ENCODE measurements at places on chromosomes 4 and X. TPM values are rescaled to one million over a fixed set of nuclear protein-coding genes. Genes with fewer than 3 reads are reported as not detected.

GRCh38 chr4:98148856-98149255 lies 5.6 kb upstream of the STPG2 start:
- DNase-seq: no peak

DNA sequence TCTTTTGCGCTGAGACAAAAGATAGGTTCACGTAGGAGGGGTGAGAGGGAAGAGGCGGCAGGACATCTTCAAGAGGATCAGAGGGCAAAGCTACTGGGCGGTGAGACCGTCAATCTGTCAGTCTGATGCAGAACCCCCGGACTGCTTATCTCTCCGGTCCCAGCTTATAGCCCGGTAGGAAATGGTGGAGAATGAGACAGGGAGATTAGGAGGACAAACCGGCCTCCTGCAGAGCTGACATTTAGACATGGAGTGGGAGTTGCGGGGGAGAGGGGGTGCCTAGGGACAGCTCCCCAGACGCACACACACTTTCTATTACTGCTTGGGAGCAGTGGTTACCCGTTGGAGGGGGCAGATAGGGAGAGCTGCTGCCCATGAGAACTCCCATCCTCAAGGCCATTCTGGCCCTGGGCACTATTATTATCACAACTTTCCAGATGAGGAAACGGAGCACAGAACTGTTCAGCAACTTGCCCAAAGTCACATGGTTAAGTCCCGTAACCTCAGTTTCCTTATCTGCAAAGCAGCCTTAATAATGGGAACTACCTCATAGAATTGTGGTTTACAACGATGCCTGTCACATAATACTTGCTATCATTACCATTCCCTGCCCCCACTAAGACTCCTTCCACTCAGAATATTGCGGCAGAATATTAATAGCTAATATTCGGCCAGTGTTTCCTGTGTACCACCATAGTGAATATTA lies 1.1 kb upstream of the HDAC6 start:
- DNase-seq: no peak

GRCh38 chrX:110966839-110967238 lies 129.2 kb upstream of the PAK3 start:
- no peak for DNase-seq

- DNase-seq: no peak
Measured at GRCh38 chrX:113260474-113260873, 419.8 kb upstream of the AMOT start.

DNA sequence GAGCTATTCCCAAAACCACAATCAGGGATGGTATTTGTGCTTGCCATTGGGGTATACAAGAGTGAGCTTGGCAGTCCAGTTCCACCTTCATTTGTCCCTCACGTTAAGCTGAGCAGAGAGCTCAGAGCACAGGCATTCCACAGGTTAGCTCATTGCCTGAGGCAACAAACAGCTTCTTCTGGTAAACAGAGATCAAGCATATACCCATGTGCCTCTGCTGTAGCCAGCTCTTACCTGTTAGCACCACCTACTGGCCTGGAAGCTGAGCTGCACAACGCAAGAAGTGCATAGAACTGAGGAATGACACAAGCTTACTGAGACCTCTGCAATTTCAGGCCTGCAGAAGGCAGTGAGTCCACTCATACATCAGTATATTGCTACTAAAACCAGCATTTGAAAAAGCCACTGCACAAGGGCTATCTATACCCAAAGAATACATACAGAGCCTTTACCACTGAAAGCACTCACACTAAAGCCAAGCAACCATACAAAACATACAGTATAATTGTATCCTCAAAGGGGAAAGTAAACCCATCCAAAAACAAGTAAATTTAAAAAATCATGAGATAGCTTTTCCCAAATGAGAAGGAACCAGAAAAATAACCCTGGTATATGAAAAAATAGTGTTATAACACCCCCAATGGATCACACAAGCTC lies 258.3 kb upstream of the GABRA2 start:
- DNase-seq: no peak

DNA sequence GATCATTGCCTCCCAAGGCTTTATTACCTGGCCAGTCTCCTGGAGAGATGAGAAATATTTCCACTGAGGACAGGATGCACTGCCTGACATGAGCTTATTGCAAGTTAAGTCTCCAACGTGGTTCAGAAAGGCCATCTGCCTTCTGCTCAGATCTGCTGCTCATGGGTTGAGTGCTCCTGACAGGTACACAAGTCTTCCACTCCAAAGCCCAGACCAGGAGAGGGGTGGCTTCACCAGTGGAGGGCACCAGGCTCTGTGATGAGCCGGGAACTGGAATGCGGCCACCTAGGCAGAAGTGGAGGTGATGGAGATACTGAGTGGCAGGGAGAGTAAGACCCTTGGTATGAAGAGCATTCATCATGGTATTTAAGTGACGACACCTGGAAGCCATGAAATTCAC lies 79.5 kb upstream of the IRF2 start:
- DNase-seq: no peak

- no peak for DNase-seq
Measured at GRCh38 chrX:19827088-19827487, 60.3 kb downstream of the SH3KBP1 start.

Gene MND1
- polyA plus RNA-seq: 3.5 TPM

Gene DACH2
- 1.6 TPM for polyA plus RNA-seq

DNA sequence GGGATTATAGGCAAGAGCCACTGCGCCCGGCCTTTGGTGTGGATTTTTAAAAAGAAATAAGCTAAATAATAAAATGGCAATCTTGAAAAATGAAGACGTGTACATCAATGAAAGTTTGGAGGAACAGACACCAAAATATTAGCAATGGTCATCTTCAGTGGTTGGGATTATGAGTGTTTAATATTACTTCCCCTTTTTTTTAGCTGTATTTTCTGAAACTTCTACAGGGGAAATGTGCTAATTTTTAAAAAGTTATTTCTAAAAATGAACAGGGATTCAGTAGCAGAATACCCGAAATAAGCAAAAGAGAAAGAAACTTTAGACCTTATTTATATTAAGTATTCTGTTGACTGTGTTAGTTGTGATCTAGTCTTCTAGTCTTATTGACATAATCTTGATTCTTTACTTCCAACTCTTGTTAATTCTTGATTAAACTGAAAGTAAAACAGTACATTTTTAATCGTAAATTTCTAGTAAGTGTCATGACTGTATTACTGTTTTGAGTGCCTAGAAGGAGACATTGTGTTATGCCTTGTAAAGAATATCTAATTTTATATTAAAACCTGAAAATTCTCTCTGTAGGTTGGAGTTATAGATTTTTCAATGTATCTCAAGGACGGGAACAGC lies 51.3 kb downstream of the RUFY3 start:
- DNase-seq: no peak

Gene CENPI
- polyA plus RNA-seq: 4.8 TPM

- DNase-seq: peak; percentile 7
Measured at GRCh38 chr4:156638925-156639605, 332.5 kb downstream of the PDGFC start.

Gene FHIP1A
- 15.5 TPM for polyA plus RNA-seq

Gene SEC31A
- 161 TPM for polyA plus RNA-seq

Gene CFAP99
- polyA plus RNA-seq: not detected

DNA sequence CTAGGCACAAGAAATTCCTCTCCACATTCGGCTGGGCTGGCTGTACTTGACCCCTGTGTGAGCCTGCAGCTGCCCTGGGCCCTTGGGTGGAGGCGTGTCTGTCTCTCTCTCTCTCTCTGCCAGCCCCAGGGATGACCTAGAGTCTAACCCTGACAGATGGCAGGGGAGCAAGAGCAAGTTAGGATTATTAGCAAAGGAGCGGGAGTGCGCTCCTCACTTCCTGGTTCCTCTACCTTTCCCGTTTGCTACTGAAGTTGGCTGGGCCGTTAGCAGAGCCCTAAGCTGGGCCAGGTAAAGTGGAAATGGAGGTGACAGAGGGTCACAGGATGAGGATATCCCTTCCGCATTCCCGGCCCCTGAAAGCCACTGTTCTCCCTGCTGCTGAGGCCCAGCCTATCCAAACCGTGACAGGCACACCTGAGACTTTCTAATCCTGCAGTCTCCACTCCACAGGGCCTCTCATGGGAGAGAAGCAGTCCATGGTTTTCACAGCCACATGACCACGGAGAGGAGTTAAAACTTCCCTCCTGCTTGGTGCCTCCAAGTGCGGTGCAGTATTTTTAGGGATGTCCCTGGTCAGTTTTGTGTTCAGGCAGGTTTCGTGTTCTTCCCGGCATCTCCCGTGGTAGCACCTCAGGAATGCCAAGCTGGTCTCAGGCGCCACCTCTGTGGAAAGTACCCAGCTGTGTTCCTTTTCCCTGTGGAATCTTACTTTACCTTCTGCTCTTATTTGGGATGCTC lies 79.3 kb downstream of the CLDN22 start:
- DNase-seq: no peak

Gene GYPA
- polyA plus RNA-seq: 4.3 TPM

DNA sequence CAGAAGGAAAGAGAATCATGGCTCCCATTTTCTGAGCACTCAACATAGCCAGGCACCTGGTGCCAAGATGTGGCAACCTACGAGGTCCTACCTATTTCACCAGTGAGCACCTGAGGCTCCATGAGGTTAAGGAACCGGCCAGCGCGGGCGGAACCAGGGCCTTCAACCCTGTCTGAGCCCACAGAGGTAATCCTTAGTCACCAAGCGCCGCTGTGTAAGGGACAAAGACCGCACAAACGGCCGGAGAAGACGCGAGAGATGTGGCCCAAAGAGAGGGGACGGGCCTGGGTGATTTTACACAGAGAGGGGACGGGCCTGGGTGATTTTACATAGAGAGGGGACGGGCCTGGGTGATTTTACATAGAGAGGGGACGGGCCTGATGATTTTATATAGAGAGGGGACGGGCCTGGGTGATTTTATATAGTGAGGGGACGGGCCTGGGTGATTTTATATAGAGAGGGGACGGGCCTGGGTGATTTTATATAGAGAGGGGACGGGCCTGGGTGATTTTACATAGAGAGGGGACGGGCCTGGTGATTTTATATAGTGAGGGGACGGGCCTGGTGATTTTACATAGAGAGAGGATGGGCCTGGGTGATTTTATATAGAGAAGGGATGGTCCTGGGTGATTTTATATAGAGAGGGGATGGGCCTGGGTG lies 114.2 kb downstream of the SMIM20 start:
- no peak for DNase-seq

GRCh38 chrX:117898226-117898625 lies 218.4 kb downstream of the KLHL13 start:
- DNase-seq: no peak

GRCh38 chr4:169348541-169348940 lies 77.8 kb upstream of the SH3RF1 start:
- no peak for DNase-seq

GRCh38 chr4:48290146-48290772 lies 20.6 kb upstream of the TEC start:
- DNase-seq: no peak

- peak; percentile 12 for DNase-seq
Measured at GRCh38 chr4:177322881-177323280, 13.2 kb downstream of the NEIL3 start.

Gene FATE1
- 3.9 TPM for polyA plus RNA-seq

- DNase-seq: no peak
Measured at GRCh38 chrX:54049801-54050200, 5.5 kb upstream of the PHF8 start.

- no peak for DNase-seq
Measured at GRCh38 chrX:25650216-25650820, 487.8 kb upstream of the MAGEB18 start.

DNA sequence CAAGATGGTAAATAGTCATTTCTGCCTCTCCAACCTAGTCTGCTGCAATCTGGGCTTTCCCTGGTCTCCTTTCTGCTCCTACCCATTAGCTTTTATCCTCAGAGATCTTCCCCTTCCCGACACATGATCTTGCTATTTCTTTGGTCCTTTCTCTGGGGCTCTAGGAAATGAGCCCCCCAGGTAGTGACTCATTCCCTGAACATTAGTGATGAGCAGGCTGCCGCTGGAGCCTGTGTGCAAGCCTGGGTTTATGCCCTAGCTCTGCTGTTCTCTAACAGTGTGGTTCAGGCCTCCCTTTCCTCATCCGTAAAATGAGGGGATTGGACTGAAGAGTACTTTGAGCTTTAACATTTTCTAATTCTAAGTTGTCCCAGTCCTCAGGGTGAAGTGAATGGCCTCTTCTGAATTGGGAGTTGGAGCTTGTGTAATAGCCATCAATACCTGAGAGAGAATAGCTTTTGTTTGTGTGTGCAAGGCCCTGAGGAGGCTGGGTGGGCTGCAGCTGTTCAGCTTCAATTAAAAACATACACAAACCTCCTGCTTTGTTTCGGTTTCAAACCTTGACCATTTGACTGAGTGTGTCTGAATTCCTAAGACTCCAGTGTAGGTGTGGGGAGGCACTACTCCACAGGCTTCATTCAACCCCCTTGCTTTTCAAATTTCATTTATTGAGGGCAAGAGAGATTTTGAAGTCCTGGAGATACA lies 115.6 kb upstream of the SCML1 start:
- DNase-seq: no peak

- no peak for DNase-seq
Measured at GRCh38 chrX:131549011-131549410, 5.1 kb downstream of the OR13H1 start.

Gene AFM
- not detected for polyA plus RNA-seq

DNA sequence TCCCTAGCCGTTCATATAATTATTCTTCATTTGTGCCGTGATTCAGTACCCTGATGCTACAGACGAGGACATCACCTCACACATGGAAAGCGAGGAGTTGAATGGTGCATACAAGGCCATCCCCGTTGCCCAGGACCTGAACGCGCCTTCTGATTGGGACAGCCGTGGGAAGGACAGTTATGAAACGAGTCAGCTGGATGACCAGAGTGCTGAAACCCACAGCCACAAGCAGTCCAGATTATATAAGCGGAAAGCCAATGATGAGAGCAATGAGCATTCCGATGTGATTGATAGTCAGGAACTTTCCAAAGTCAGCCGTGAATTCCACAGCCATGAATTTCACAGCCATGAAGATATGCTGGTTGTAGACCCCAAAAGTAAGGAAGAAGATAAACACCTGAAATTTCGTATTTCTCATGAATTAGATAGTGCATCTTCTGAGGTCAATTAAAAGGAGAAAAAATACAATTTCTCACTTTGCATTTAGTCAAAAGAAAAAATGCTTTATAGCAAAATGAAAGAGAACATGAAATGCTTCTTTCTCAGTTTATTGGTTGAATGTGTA lies 7.0 kb downstream of the SPP1 start:
- DNase-seq: no peak

DNA sequence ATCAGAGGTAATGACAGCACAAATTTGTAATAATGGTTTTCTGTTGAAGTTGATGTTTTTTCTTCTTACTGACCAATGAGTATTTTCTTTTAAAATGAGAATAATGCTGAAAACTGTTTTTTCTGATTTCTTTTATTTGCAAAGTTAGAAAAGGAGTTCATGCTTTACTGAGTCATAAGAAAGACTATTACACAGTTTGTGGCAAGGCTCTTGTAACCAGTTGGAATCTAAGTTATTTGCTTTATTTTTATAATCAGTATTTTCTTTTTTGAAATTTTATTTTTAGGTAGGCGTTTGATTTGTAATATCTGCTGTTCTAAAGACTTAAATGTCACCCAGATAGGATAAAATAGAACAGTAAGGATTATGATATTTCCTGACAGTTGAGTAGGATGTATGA lies 25.5 kb downstream of the ANAPC4 start:
- no peak for DNase-seq

- DNase-seq: no peak
Measured at GRCh38 chr4:23897564-23898109, 7.8 kb upstream of the PPARGC1A start.
